Stimulated activated CD4-positive, alpha-beta T cell treated with anti-CD3 and anti-CD28 coated beads, Interleukin-4, amount 100 ng/mL, for 4 hours (primary cell): ENCODE measurements at places on chromosomes 4 and X.

GRCh38 chr4:102684610-102685052 is 76.1 kb downstream of the MANBA start:
- no peak for DNase-seq

GRCh38 chrX:40864972-40865371 is 129.6 kb upstream of the MED14 start:
- DNase-seq = no peak

DNA sequence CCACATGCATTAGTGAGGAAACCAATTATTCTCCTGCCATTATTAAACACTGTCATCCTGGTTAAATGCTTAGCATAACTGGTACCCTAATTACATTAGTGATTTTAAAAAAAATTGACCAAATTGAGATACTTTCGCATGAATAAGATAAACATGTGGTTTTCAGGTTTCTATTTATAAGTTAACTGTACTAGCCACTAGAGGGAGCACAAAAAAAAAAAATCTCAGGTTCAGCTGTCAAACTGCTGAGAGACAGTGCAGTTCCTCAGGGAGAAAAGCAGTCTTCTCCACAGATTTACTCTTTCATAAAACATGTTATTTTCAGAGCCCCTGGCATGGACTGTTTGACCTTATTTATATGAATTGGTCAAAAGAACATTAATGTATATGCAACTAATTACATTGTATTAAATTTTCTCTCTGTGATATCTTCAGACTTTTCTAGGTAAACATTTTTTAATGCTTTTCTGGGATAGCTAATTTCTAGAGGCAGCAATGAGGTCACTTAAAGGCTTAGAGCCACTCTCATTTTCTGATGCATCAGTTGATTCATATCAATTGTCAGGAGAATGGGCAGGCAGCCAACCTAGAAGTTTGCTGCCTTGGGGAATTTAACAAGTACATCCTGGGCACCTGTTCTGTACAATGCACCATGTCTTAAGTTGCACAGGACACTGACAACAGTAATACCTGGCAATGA is 167.5 kb downstream of the CDS1 start:
- no peak for DNase-seq

DNA sequence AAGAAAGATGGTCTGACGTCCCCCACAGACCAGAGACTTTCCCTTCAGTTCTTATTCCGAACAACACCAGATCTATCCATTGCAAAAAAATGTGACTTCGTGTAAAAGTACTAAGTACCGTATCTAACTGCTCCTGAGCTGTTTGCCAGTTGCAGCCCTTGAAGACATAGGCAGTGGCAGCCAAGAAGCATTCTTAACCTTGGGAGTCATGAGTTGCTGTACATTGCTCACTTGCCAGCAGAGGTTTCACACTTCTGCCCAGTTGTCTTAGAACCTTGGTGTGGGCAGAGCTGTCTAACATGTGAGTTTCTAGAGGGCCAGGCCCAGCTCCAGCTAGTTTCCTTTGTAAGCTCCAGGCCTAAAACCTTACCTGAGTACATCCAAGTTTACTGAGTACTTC is 10.5 kb upstream of the CHRDL1 start:
- DNase-seq = no peak

GRCh38 chr4:18012134-18012806 is 9.3 kb downstream of the LCORL start:
- DNase-seq = no peak

- no peak for DNase-seq
Observed at GRCh38 chrX:74680836-74681235, 66.4 kb upstream of the RLIM start.

GRCh38 chr4:150115851-150116250 is 37.6 kb downstream of the DCLK2 start:
- no peak for DNase-seq

DNA sequence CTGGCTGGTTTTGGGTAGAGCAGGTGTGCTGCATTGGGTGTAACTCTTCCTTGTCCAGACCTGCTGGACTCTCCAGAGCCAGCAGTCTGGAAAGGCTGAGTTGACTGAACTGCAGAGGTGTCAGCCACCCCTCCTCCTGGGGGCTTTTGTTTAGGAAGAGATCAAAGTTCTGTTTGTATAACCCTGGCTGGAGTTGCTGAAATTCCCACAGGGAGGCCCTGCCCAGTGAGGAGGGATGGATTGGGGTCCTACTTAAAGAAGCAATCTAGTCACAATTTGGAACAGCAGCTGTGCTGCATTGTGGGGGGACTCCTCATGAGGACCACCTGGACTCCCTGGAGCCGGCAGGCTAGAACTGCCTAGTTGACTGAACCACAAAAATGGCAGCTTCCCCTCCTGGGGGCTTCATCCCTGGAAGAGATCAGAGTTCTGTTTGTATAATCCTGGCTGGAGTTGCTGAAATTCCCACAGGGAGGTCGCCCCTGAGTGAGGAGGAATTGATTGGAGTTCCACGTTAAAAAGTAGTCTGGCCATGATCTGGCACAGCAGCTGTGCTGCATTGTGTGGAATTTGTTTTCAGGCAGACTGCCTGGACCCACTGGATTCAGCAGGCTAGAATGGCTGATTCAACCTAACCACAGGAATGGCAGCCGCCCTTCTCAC is 264.9 kb upstream of the ZC4H2 start:
- DNase-seq = no peak

DNA sequence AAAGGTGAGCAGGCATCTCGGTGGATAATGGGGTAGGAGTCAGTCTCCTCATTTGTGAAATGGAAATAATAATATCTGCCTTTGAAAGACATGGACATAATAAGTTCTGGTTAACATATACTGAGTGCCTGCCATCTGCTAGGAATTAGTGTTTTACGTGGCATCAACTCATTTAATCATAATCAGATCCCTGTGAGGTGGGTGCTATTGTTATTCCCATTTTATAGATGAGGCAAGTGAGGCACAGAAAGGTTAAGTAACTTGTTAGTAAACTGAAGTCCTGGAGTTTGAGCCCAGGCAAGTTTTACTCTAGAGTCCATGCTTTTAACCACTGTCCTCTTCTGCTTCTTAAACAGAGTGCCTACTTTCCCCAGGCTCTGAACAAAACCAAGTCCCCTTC is 7.5 kb downstream of the CCDC120 start:
- no peak for DNase-seq

DNA sequence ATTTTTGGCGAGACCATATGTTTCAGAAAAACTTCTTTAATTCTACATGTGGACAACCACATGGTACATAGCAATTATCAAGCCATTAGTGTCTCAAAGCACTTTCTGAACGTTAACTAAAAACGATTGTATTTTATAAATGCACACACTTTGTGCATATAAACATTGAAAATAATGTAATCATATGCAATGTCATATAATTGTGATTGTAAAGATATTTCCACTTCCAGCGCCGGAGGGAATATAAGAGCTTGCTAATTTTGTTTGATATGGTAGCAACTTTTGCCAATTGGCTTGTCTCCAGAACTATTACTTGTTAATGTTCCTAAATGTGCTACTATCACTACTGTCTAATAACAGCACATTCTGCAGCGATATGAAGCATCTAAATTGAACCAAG is 162.3 kb upstream of the SMIM31 start:
- no peak for DNase-seq

DNA sequence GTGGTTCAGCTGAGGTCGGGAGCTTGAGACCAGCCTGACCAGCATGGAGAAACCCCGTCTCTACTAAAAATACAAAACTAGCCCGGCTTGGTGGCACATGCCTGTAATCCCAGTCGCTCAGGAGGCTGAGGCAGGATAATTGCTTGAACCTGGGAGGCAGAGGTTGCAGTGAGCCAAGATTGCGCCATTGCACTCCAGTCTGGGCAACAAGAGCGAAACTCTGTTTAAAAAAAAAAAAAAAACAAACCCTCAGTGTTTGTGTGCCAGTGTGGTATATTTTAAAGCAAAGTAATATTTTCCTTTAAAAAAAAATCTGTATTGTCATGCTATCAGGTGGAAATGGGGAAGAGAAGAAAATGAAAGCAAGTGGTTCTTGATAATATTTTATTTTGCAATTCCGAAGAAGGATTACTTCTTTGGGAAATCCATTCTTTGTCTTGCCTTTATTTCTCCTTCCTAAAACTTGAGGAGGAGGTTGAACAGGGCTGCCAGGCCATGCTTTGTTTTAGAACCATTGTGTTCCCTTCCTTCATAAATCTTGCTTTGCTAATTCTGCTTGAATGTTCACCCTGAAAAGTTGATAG is 14.4 kb downstream of the ALG13 start:
- no peak for DNase-seq

GRCh38 chr4:101127176-101127790 is 220.0 kb downstream of the PPP3CA start:
- DNase-seq = no peak

DNA sequence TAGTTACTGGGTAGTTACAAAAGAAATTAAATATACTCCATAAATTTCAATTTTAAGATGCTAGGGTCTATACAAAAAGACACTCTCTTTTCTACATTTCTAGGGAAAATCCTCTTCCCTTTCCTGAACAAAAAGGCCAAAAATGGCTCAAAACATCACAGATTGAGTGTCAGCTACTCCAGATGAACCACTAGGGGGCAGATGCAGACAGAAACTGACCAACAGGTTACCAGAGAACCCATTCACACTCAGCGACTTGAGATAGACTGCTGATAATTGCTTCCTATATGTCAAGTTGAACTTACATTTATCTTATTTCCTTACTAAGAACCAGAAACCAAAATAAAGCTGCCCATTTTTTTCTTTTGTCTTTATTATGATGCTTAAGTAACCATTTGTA is 83.4 kb upstream of the MID1IP1 start:
- DNase-seq = no peak

DNA sequence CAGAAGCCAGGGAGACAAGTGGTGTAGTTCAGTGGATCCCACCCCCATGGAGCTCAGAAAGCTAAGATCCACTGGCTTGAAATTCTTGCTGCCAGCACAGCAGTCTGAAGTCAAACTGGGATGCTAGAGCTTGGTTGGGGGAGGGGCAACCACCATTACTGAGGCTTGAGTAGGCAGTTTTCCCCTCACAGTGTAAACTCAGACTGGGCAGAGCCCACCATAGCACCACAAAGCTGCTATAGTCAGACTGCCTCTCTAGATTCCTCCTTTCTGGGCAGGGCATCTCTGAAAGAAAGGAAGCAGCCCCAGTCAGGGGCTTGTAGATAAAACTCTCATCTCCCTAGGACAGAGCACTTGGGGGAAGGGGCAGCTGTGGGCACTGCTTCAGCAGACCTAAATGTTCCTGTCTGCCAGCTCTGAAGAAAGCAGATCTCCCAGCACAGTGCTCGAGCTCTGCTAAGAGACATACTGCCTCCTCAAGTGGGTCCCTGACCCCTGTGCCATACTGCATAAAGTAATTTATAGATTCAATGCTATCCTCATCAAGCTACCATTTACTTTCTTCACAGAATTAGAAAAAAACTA is 163.2 kb downstream of the HHIP start:
- no peak for DNase-seq

DNA sequence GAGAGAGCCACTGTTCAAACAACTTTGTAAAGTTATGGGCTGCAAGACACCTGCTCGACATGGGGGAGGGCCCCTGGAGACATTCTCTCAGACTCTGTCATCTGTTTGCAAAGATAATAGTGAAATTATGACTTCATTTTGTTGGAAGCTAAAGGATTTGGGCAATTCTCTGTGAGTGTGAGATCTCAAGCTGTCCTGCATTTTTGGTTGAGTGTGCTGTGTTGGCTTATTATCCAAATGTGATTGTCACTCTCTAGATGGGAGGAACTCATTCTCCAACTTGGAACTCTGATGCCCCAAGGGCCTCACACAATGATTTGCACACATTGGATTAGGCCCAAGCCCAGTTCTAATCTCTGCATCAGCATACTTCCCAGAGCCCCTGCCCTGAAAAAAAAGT is 63.7 kb downstream of the STK32B start:
- DNase-seq = no peak

DNA sequence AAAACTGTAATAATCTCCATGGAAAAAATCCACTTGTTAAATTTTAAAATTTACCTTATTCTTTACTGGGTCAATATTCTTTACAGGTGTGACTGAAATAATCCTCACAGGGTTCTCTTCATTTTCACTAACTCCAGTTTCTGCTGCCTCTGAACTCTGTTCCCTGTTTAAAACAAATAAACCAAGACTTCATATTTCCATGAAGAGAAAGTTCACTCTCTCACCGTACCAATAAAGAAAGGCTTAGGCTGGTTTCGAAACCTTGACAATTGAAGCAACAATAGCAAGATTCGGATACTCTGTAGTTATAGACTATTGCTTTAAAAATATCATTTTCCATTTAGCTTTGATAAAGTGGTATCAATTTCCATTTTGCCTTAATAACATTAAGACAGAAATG is 135.8 kb downstream of the PDS5A start:
- no peak for DNase-seq

GRCh38 chr4:126973201-126973600 is 659.6 kb upstream of the INTU start:
- DNase-seq = no peak

DNA sequence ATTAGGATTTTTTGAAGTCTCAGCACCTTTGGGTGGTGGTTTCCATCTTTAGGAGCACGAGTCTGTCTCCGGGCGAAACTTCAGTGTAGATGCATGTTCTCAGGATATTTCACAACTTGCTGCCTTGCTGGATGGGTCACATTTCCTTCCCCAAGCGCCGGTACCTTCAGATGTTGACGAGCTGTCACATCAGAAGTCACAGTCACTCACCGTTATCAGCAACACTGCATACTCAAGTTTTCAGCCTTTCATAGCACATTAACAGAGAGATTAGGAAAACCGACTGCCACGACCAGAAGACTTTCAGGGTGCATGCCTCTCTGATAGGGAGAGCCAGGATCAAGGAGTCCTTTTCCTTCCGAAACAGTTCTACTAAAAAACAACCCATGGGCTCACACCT is 77.8 kb downstream of the SHROOM2 start:
- no peak for DNase-seq

DNA sequence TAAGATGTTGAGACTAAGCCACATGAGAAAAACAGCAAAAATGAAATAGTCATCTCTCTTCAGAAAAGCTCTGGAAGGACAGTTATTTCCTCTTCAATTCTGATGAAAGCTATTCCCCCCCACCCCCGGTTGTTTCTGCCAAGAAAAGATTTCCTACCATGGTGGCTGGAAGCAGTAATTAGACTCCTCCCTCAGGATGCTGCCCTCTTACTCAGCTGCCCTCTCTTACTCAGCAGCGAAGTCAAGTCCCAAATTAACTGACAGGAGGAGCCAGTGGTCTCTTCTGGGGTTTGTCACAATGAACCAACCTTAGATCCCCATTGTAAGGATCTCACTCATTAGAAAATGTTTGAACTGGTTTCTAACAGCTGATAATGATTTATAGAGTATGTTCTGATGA is 38.0 kb downstream of the GPM6B start:
- no peak for DNase-seq

DNA sequence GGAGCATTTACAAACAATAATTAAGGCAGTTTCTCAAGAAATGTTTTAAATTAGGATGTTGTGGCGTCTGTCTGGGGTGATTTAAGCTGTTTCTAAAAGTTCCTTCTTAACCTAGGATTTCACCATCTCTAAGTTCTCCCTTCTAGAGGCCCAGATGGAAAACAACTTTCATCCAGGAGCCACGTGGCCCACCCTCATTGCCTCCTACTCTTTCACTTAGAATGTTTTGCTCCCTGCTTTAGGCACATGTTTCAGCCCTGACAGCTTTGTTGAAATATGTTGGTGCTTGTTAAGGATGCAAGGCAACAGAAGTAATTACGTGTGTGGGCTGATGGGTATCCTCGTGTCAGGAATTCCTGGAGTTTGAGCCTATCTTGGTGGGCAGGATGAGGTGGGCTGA is 131.3 kb downstream of the GUCY2F start:
- DNase-seq = no peak

GRCh38 chr4:159206427-159206871 is 103.6 kb downstream of the RAPGEF2 start:
- DNase-seq = peak; percentile 32
